NCI-H146 (cell line): ENCODE measurements at places on chromosomes 11 and 22.

DNA sequence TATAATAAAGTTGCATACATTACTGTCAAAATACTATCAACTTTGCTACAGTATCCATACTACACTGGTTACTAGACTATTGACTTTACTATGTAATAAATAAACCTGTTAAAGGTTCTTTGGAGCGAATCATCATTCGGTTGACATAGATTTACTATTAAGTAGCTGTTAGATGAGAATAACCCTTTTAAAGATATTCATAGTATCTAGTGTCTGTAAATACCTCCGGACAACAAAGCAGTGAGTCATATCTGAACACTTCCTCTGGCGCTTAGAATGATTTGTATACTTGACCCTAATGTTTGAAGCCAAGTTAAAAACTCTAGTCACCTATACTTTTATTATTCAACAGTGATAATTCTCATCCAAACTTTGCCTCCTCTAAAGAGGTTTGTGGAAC, 84.7 kb downstream of the MSANTD4 start:
- DNase-seq: no peak

GRCh38 chr11:63610604-63611394, 3.4 kb downstream of the PLAAT3 start:
- peak; percentile 84 for DNase-seq

DNA sequence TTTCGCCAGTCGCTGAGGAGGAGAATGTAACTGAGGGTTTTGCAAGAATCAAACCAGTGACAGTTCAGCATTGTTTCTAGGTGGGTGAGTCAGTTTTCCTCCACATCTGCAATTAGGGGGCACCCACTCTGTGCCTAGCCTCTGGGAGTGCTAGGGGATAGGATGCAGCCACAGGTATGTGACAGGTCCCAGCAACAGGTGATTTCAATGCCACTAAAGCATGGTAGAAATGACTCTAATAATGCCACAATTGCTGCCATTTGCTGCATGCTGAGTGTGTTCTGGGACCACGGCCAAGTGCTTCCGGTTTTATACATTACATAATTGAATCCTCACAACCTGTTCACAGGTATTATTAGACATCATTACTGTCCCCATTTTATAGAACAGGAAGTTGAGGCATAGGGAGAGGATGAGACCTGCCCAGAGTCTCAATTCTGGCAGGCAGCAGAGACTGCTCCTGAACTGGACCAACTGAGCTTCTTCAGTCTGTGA, 556 bp downstream of the CRYBB2 start:
- peak; percentile 46 for DNase-seq

- DNase-seq: no peak
These were observed 73.1 kb upstream of the CTSC start for GRCh38 chr11:88410656-88411055.

DNA sequence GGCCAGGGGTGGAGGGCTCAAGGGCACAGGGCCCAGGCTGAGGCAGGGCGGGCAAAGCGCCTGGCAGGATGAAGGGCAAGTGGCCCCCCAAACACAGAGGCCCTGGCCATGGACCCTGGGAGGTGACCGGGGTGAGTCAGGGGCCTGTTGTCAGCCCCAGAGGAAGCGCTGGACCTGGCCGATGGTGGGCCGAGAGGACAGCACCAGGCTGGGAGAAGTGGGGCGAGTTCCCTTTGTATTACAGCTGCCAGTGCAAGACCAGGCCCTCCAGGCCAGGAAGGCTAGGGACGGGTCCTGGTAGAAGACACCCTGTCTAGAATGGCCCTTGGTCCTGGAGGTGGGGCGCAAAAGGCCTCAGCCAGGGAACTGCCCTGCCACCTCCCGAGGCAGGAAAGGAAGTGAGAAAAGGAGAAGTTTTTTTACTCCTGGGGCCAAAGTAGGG, 12.8 kb downstream of the CXCR5 start:
- DNase-seq: no peak
